Stimulated activated CD4-positive, alpha-beta T cell treated with anti-CD3 and anti-CD28 coated beads, Interleukin-1b, Interleukin-23, amount 100 ng/mL, for 1 hour (primary cell): ENCODE measurements at places on chromosomes 5 and 9.

GRCh38 chr9:82722051-82722450, 340.9 kb downstream of the RASEF start:
- DNase-seq, result no peak

DNA sequence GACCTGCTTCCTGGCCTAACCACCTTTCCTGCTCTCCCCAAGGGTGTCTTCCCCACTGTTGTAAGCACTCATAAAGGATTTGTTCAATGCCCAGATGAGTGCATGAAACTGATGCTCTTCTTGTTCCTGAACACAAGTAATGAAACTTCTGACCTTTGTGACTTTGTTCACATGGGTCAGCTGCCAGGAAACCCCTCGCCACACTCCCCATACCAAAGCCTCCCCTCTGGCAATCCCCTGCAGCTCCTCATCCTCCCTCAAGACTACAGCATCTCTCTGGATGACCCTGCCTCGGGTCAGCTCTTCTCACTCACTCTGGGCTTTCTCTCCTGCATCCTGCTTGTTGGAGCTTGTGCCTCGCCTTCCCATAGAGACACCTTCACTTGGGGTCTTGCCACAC, 72.2 kb upstream of the SPTLC1 start:
- no peak for DNase-seq

- no peak for DNase-seq
Observed at GRCh38 chr5:72906806-72907205, 49.0 kb upstream of the FCHO2 start.

DNA sequence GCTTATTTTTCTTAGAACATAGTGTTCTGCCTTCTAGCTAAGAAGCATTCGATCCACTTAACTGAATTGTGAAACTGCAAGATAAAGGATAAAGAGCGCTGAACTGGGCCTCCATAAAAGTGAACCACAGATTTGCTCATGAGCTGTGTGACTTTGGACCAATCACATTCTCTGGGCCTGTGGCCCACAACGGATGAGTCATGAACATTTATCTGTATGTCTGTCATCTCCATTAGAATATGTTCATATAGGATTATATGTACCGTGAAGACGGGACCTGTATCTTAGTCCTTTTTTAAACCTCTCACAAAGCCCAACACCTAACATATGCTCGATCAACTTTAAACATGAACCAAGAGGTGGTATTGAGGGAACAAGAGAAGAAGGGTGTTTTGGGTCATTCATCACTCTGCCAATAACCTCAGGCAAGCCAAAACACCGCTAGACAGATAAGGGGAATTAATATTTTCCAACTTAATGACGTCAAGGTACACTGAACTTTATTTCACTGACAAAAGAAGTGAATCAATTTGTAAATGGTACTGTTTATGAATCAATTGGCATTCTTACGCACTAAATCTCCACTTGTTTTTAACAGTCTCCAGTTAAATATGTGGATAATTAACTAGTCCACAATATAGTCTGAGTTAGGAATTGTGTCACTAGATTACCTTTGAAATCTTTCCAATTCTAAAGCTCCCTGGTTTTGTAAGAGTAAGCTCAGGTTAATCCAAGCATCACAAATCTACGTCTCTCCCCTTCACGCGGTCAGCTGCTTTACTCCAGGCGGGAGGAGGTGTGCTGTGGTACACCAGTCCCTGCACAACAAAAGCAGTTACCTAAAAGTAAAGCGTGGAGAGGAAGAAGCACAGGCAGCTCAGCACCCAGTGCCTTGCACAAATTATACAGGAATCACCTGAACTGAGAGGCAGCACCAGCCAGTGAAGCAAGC, 1.6 kb downstream of the TMEM245 start:
- peak; percentile 6 for DNase-seq

GRCh38 chr9:80763536-80763935, 925.8 kb downstream of the TLE1 start:
- no peak for DNase-seq

- no peak for DNase-seq
Observed at GRCh38 chr5:24509943-24510342, 134.8 kb downstream of the CDH10 start.

GRCh38 chr9:135179041-135179440, 91.6 kb downstream of the OLFM1 start:
- DNase-seq, result no peak

GRCh38 chr9:21615446-21615845, 133.3 kb upstream of the IFNE start:
- no peak for DNase-seq

DNA sequence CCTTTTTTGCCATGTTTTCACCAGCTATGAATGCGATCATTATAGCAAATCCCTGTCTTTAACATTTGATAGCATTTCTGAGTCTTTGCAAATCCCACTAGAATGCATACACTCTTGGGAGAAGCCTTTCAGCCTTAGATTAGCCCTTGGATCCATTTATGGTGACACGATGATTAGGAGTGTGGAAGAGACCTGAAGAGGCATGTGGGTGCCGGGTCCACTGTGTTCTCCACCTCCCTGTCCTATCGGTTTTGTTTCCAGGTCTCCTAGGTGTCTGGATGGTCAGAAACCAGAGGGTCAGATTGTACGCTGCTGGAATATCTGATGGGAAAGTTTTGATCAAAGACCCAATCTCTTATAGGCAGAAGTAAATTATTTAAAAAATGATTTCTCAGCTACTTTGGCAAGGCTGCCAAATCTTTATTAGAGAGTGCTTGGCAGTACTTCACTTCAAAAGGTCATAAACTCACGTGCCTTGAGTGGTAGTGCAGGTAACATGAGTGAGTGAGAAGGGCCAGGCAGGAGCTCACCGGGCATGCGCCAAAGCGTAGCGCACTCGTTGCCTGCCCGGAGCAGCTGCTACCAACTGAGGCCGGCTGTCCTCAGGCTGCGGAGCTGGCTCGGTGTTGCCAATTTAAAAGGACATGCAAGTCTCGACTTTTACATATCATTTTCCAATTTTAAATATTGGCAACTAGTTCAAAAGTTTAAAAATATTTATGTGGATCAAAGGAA, 51.3 kb downstream of the PCSK5 start:
- no peak for DNase-seq

DNA sequence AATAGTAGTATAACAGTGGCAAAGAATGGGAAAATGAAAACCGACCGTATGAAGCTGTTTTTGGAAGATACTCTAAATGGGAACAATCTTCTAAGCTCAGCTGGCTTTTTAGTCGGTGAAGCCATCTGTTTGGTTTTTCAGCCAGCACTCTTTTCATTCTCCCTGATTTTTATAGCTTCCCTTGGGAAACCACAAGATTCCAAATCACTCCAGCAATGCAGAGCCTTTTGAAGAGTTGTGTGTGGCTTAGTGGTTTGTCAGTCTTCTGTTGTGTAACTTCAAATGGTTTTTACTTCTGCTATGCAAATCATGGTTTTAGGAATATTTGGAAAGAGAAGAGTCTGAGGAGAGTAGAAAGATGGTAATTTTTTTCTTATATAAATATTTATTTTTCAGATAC, 180.7 kb downstream of the KDM4C start:
- no peak for DNase-seq

DNA sequence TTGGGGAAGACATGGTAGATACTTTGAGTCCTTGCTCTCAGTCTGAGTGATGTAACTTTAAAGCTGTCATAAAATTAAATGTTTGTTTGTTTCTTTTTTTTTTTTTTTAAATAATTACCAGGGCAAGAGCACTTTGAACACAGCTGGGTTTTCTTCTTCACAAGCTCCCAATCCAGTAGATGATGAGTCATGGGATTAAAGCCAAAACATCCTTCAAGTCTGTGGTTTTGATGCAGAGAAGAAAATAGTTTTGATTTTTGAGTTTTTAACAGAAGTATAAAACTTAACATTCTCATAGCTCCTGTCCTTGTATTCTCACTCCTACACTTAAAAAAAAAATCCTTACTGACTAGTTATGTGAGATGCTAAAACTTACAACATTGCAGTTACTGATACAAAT, 34.8 kb upstream of the IL31RA start:
- DNase-seq, result no peak

GRCh38 chr5:115475788-115476187, 68.8 kb downstream of the FEM1C start:
- no peak for DNase-seq

DNA sequence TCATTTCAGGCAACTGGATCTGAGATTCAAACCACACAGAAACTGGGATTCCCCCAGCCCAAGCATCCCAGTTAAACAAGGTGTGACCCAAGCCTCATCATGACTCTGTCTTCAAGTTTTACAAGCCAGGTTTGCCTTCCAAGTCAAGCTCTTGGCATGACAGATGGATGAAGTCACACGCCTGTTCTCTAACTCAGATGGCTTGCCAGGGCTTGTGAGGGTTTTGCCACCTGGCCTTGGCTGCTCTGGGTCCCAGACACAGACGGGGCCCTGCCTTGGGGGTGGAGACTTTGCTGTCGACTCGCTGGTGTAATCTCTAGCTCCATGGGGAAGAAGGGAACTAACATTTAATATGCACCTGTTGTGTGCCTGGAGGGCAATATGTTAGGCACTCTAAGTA, 95.8 kb upstream of the RARS1 start:
- DNase-seq, result no peak

GRCh38 chr5:72114629-72115028, 7.4 kb downstream of the MAP1B start:
- no peak for DNase-seq

DNA sequence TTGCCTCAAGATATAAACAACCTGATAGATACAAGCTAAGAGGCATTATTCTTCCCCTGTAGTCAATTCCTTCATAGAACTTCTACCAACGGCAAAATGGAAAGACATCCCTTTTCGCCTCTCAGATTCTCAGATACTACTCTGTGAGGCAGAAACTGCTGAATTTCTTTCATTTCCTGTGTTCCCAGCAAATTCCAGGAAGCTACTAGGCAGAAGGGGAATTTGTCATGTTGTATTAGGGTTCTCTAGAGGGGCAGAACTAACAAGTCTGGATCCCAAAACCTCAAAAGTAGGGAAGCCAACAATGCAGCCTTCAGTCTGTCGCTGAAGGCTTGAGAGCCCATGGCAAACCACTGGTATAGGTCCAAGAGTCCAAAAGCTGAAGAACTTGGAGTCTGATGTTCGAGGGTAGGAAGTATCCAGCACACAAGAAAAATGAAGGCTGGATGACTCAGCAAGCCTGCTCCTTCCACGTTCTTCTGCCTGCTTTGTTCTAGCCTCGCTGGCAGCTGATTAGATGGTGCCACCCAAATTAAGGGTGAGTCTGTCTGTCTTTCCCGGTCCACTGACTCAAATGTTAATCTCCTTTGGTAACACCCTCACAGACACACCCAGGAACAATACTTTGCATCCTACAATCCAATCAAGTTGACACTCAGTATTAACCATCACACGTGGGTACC, 15.2 kb downstream of the RNF180 start:
- DNase-seq, result no peak

DNA sequence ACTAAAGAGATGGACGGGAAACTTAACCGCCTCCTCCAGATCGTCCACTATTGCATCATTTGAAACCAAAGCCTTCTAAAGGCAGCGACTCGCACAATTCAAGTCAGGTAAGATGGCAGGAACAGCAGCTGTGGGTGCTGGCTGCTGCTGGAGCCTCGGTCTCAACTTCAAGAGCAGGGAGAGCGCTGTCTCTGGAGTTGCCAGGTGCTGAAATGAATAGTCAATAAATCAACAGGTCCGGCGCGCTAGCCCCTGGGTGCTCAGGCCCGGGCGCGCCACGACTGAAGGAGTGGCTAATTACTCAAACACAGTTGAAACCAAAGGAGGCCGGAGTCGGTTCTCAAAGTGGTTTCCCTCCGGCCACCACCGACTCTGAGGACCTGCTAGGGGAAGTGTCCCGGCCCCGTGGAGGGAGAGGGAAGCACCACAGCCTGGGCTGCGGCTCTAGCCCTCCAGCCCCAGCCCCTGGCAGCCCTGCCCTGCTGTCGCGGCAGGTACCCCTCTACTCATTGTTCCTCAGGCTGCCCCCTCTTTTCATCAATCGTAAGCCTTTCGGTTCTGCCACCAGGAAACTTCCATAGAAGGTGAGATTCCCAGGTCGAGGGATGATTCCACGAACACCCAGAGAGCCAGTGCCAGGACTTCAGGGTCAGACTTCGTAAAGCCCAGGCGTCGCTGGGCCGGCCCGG, 804 bp downstream of the TTC39B start:
- DNase-seq, result no peak

- no peak for DNase-seq
Observed at GRCh38 chr9:14926941-14927624, 16.9 kb upstream of the FREM1 start.

- no peak for DNase-seq
Observed at GRCh38 chr9:135906291-135907005, 898 bp downstream of the CAMSAP1 start.

GRCh38 chr5:81391-82021, 10.5 kb upstream of the PLEKHG4B start:
- no peak for DNase-seq

- no peak for DNase-seq
Observed at GRCh38 chr5:150658121-150658520, 2.9 kb upstream of the MYOZ3 start.

DNA sequence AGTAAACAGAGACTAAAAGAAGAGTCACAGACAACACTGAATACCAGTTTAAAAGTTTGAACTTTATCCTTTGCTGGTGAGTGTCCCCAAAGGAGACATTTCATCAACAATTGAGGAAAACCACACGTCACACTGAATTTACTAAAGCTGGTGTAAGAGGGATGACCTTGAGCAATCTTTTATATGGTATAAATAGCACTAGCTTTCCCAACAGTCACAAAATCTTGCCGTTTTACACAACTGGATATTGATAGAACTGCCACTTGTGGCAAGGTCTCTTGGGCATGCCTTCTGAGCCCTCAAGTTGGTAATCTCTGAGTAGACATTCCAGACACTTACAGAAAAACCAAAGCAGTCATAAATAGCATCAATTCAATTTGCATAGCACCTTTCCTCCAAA, 311.5 kb upstream of the TARS1 start:
- DNase-seq, result no peak

GRCh38 chr5:62143268-62144229, 162.5 kb upstream of the KIF2A start:
- DNase-seq, result no peak

- no peak for DNase-seq
Observed at GRCh38 chr5:14327624-14328023, 184.5 kb downstream of the TRIO start.

- DNase-seq, result no peak
Observed at GRCh38 chr5:153860195-153860886, 178.4 kb downstream of the FAM114A2 start.

GRCh38 chr5:172280929-172281328, 2.6 kb downstream of the UBTD2 start:
- no peak for DNase-seq

DNA sequence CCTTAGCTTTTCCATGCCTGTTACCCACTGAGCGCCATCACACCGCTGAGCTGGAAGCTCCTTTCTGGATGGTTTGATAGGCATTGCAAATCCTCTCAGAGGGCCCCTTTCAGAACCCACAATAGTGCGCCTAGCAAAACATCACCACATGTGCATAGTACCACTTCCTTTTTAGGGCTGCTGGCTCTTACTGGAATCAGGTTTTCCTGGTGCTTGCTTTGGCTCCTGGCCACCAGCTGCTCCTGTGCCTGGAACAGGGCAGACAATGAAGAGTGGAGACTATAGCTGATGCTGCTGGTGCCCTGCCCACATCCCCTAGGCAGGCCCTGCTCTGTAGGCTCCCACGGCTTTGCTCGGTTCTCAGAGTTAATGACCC, 163.6 kb upstream of the SEMA6A start:
- DNase-seq, result no peak

GRCh38 chr9:89372979-89373378, 54.7 kb downstream of the SECISBP2 start:
- DNase-seq, result no peak
